ENCODE measurements at places on chromosomes 12 and 14.
A peak's percentile ranks its signal among the peaks of the same experiment; 100 is the strongest.

GRCh38 chr14:20143911-20144310, 5.3 kb downstream of the OR4N5 start:
- no peak for DNase-seq

DNA sequence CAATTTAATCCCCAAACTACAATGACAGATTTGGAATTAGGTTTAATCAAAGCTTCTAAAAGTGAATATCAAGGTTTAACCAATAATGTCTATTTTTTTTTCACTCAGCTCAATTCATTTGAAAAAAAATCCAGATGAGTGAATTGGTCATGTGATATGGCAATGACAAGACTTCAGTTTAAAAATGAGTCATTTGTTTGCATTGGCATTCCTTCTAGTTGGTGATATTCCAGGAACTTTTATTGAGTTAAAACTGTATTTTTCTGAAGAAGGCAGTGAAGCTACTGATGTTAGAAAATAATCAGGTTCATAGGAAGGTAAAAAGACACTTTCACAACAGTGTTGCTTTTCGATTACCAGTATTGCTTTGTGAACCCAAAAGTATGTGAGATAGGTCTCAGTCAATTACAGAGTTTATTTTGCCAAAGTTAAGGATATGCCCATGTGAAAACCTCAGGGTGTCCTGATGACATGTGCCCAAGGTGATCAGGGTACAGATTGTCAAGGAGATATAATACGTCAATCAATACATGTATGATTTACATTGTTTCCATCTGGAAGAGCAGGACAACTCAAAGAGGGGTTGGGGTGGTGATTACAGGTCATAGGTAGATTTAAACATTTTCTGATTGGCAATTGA, 1214.9 kb downstream of the GALC start:
- no peak for DNase-seq

GRCh38 chr14:83071888-83072501, 1538.3 kb upstream of the SEL1L start:
- no peak for DNase-seq

DNA sequence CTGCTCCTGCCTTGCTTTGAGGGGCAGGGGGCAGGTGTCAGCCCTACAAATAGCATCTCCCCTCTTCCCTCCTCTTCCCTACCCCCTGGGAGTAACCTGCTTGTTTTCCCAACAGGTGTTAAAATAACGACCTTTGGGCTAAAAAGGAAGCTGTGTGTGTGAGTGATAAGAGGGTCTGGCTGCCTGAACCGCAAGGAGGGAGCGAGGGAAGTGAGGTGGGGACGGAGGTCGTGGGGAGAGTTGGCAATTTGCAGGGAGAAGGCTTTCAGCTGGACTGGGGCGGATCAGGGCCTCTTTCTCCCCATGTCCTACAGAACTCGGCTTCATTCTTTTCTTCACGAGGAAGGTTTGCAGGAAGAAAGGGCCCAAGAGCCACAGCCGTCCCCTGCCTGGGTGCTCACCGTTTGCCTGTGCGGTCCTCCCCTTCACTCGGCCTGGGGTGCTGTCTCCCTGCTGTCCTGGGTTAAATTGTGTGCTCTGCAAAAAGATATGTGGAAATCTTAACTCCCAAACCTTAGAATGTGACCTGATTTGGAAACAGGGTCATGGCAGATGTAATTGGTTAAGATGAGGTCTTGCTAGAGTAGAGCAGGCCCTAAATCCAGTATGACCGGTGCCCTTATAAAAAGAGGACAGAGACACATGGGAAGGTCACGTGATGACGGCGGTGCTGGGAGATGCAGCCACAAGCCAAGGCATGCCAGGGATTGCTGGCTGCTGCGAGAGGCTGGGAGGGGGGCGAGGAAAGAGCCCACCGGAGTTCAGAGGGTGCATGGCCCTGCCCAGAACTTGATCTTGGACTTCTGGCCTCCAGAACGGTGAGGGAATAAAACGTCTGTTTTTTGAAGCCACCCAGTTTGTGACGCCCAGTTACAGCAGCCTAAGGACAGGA, 38.7 kb upstream of the NCOR2 start:
- no peak for DNase-seq

DNA sequence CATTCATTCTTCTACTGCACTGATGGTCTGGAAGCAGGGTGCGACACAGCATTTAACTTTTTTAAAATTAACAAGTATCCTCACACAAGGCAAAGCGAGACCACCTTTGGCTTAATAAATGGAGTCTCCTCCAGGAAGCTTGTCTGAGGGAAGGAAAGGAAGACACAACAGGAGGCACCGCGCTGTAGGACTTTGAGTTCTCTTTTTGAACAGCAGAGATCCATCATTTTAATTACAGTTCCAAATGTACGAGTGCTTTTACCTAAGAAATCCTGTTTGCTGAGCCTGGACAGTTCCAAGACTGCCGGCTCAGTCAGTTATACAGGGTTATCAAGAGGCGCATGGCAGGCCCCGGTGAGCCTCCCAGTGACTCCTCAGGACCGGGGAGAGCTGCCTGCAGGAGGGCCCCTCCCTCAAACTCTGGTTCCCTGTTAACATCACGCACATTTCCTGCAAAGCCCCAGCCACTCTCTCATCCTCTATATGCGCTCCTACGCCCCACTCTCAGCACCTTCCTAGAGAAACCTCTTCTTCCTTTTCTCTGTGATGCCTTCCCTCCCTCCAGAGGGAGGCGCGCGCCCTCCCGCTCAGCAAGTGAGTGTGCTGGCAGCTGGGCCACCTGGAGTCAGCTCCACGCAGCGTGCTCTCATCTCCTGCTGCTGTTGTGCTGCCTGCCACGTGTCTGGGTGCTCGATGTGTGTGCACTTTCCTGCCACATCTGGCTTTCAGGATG, 46.1 kb downstream of the STX2 start:
- DNase-seq, result no peak

DNA sequence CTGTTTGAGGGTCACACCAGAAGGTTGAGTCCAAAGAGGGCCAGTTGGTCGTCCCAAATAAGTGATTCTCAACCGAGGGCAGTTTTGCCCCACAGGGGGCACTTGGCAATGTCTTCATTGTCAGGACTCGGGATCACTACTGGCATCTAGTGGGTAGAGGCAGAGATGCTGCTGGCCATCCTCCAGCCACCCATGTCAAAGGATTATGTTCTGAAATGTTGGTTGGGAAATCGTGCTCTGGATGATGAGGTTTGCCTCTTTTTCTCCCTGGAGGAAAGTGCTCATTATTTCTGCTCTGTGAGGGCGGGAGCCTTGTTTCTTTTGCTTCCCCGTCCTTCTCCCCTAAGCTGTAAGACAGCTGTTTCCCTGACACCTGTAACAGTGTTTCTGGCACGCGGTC, 3.6 kb downstream of the ZNF839 start:
- DNase-seq, result no peak

DNA sequence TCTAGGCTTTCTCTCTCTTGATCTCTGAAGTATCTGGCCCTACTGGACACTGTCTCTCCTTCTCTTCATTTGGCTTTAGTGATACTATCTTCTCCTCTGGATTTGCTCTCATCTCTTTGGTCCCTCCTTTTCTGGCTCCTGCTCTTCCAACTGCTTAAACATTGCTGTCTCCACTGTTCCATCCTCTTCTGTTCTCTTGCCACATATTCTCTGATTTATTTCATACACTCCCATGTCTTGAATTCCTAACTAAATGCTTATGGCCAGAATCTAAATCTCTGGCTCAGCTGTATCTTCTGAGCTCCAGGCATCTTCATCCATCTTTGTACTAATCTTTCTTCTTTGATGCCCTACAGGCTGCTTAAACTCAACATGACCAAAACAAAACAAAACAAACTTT, 25.5 kb upstream of the PCED1B start:
- DNase-seq, result no peak

GRCh38 chr14:98112194-98112780, 1159.7 kb downstream of the BCL11B start:
- DNase-seq, result no peak

DNA sequence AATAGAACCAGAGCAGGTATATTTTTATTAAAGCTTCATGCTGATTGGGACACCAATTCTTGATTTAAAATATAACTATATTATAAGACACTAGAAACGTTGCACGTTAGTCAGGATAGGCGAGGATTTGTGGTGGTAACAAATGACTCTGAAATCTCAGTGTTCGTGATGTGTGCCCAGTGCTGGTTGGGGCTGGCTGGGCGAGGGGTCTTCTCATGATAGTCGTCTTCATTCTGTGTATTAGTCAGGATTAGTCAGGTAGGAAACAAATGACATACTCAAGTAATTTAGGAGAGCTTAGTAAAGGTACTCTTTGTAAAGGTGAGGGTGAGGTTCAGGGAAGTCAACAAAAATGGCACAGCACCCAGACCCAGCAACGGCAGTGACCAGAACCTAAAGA, 73.9 kb upstream of the HIF1A start:
- no peak for DNase-seq

GRCh38 chr12:7241404-7242005, 52.0 kb downstream of the PEX5 start:
- no peak for DNase-seq

DNA sequence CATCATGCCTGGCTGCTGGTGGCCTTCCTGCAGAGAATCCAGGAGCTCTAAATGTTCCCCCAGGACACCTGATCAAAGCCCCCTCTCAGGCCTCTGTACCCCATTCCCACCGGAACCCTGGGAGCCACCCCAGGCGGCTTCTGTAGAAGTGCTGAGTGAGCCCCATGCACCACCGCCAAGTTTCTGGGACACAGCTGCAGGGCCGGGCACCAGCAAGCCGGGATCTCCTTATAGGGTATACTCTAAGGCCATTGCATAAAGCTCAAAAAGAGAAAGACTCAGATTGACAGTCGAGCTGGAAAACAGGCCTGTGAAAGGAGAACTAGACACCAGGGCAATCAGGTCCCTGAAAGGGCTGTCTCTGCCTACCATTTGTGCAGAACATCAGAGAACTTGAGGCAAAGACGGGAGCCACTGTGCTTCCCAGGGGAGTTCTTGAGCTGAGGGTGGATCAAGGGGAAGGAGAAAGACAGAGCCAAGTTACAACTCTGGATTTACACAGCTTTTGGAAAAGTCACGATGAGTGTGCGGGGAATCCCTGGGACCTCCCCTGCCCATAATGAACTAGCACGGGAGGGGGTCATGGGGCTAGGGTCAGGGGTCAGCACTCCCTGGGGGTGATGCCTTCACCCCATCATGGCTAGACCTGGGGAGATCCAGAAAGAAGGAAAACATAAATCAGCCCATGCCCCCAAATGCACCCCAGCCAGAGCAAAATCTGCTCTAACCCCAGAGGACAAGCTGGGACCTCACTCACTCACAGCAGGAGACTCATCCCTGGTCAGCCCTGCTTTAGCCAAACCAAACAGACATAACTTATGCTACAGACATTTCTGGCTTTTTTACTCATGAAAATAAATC, 51.1 kb downstream of the ITPK1 start:
- no peak for DNase-seq

GRCh38 chr12:91985002-91985787, 160.5 kb downstream of the BTG1 start:
- DNase-seq, result no peak

DNA sequence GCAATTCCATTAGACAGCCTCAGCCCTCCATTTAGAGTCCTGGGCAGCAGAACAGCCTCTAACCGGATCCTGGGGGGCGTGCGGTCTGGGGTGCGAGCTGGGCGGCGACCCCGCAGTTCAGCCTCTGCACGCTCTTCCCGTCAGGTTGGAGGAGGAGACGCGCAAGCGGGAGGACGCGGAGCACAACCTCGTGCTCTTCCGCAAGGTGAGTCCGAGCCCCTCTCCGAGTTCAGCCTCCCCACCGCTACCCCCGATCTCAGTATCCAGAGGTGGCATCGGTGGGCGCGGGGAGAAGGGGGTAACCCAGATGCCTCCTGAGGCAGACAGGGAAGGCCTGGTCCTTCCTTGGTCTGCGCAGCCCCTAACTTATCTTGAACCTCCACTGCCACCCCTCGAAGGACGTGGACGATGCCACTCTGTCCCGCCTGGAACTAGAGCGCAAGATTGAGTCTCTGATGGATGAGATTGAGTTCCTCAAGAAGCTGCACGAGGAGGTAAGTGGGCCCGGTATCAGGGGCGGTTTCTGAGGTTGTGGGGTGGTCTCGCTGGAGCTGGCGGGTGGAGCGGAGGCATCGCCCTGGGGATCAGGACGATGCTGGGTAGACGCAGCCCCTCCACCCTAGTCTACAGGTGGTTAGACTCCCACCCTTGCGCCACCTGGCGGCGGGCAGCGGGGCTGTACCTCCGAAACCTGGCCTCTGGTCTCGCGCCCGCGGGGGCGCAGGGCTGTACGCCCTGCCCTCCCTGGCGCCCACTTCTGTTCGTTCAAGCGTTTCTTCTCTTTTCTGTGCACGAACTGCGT, 1.3 kb downstream of the PRPH start:
- DNase-seq, result peak; percentile 70

DNA sequence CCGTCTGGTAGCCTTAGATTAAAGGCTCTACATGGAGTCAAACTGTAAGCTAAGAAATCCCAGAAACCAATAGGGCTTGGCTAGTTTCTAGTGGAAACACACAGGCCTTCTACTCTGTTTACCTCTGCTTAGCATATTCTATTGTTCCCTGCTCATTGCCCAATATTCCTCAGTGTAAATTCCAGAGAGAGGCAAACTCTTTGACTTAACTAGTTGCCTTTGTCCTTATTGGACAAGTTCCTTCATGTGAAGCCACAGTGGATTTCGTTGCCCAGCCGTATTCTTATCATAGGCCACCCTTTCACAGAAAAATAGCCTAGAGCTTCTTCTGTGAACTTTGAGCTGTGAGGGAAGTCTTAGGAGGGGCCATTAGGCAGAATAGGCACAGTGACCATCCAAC, 186.1 kb downstream of the PLCZ1 start:
- DNase-seq, result no peak

GRCh38 chr12:104956870-104957718, 996 bp downstream of the SLC41A2 start:
- no peak for DNase-seq

DNA sequence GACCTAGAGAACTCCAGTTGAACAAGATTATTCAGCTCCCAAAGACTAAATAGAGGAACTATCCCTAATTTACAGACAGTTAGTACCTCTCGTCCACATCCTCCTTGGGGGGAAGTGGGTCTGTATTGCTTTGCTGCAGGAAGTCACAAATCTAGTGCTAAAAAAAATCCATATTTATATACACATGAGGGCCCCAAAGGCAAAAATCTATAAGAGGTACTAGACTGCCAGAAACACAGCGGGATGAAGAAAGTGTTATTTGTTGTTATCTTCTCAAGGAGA, 190.1 kb downstream of the TTC8 start:
- DNase-seq, result no peak

DNA sequence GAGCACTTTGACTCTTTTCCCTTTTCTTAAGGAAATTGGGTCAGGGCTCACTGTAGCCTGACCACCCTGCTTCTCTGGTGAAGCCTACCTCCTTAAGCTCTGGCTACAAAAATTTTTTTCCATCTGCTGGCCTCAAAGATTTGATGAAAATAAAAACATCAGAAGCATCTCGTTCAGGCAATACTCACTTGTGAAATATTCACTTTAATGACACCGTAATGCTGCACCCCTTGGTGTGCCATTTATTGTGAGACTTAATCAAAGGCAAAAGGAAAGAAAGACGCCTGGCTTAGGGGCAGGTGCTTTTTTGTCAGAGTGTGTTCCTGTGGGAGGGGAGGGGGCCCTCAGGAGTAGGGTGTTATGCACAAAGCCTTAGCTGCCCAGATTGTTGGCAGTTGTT, 155.0 kb upstream of the TMPO start:
- no peak for DNase-seq

- no peak for DNase-seq
Measured at GRCh38 chr12:53664936-53665335, 10.9 kb downstream of the ATP5MC2 start.
